ENCODE measurements at places on chromosomes 13 and 19.

DNA sequence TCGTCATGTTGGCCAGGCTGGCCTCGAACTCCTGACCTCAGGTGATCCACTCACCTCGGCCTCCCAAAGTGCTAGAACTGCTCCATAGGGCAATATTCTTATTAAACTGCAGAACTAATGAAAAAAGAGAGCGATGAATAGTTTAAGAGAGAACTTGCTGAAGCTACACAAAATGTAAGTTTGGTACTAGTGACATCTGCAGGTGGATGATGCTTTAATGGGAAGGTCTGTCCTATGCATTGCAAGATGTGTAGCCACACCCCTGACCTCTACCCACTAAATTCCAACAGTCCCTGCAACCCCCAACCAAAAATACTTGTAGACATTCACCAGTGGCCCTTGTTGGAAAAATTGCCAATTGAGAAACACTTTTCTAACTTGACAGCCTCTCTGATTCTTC lies 117.8 kb downstream of the NALCN start:
- no peak for DNase-seq

GRCh38 chr13:75881109-75881775 lies 245.1 kb downstream of the LMO7 start:
- no peak for DNase-seq

GRCh38 chr13:23588666-23589065 lies 18.5 kb downstream of the TNFRSF19 start:
- DNase-seq: no peak

DNA sequence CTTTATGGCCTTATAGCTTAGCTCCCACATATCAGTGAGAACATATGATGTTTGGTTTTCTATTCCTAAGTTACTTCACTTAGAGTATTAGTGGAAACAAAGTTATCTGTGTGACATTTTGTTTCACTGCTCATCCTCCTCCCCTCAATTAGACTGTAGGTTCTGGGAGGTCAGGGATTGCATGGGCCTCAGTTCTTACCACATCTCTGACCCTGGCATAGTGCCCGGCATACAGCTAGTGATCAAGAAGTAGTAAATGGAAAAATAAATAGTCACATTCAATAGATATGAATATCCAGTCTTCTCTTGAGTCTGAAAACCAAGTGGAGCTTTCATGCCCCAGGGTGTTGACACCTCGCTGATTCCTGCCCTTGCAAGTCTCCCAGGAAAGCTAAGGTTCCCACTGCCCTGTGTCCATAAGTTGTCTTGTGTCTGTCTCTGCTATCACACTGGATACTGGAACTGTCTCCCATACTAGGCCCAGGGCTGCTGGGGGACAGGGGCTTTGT lies 249.5 kb upstream of the TSHZ3 start:
- no peak for DNase-seq

DNA sequence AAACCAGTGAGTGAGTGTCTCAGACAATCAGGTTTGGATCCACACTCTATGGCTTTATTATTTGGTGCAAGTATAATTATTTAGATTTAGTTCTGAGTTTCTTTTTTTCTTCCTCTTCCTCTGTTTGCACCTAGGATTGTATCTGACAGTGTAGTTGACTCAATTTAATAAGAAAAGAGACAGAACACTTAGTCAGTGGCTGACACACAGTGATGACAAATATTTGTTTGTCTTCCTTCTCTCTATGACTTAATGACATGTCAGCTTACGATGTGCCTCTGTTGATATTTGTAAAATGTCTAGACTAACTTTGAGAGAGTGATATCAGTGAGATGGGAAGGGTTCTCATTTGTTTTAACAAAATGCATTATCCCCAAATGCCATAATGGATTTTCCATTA lies 129.5 kb upstream of the SLC10A2 start:
- no peak for DNase-seq

Measured in NCI-H446 (cell line).